ENCODE measurements at places on chromosomes 13 and 19.
A peak's percentile ranks its signal among the peaks of the same experiment; 100 is the strongest.

DNA sequence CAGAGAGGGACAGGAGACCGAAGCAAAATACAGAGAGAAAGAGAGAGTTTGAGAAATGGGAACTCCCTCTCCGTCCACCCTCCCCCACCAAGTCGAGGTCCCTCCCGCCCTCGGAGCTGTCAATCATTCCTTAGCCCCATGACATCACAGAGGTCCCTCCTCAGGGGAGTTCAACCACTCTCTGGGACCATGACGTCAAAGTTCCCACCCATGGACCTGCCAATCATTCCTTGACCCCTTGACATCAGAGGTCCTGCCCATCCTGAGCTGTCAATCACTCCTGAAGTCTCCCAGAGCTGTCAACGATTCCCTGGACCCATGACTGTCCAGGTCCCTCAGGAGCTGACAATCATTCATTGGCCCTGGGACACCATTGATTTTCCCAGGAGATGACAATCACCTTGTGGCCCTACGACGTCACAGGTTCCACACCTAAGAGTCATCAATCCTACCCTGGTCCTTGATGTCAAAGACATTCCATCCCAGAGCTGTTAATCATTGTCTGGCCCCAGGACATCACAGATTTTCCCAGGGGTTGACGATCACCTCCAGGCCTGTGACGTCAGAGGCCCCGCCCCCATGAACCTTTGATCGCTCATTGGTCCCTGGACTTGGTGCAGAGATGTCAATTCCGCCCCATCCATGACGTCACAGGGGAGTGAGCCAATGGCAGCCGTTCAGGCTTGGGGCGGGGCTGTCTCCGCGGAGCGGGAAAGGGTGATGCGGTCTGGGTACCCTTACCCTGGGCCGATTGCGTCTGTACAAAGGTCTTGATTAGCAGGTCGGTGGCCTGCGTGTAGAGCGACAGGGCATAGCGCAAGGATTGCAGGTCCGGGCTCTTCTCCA lies 61.7 kb downstream of the COLGALT1 start:
- no peak for DNase-seq

DNA sequence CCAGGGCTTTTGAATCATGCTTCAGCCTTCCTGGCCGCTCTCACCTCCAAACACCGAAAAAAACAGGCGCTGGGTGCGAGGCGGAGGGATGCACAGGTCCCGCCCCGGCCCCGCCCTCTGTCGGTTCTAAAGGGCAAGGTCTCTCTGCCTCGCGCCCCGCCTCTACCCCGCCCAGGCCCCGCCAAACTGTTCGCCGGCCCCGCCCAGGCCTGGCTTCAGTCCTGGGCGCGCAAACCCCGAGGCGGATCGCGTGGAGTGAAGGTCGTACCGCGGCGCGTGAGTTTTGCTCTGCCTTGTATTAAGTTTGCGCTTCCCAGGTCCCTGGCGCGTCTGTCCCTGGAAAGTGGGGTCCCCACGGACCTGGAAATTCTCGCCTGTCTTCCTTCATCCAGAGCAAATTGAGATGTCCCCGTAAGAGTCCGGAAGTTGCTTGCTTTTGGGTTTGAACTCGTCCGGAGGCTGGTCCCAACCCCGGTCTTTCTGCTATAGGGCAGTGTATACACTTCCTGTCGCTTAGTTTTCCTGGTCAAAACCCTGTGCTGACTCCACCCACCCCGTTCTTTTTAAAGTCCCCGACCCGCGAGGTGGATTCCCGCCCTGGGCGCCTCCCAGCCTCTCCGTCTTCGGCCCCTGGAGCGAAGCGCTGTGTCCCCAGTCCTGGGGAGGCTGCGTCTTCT lies 8.4 kb downstream of the ZNF808 start:
- DNase-seq, result peak; percentile 94

- no peak for DNase-seq
Measured at GRCh38 chr13:35165205-35165604, 223.1 kb downstream of the NBEA start.

DNA sequence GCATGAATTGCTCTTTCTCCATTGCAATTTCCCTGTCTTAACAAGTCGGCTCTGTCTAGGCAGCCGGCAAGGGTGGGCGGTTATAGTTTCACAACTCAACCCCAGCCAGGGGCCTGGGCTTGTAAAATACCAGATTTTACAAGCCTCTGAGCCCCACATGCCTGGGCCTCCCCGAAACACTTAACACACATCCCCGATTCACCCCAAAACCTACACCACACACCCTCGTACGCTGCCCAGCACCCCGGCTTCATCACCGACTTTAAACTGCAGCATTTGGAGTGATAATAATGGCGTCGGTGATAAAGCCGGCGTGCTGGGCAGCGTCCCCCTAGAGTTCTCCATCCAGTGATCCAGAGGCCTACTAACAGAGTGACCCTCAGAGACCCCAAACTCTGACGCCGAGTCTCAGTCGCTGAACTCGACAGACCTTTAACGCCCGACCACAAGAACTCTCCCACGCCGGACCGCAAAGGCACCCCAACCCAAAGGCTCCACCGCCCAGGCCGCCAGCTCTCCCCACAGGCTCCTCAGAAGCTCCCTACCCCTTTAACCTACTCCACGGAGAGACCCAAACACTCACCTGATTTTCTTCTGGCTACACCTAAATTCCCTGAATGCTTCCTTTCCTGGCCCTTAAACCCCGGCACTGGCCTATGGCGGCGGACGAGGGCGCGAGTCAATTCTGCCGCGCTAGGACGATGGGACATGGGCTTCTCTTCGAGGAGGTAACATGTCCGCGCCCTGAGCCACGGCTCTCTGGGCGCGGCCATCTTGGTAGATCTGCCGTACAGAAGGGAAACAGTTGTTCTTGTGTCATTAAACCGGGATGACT lies at the start of gene ZNF649:
ZNF649 (minus strand) TSS at position 687 of the 835 bp plus-strand sequence. CDS start 4,910 bp downstream, outside the sequence.
- DNase-seq, result peak; percentile 63

DNA sequence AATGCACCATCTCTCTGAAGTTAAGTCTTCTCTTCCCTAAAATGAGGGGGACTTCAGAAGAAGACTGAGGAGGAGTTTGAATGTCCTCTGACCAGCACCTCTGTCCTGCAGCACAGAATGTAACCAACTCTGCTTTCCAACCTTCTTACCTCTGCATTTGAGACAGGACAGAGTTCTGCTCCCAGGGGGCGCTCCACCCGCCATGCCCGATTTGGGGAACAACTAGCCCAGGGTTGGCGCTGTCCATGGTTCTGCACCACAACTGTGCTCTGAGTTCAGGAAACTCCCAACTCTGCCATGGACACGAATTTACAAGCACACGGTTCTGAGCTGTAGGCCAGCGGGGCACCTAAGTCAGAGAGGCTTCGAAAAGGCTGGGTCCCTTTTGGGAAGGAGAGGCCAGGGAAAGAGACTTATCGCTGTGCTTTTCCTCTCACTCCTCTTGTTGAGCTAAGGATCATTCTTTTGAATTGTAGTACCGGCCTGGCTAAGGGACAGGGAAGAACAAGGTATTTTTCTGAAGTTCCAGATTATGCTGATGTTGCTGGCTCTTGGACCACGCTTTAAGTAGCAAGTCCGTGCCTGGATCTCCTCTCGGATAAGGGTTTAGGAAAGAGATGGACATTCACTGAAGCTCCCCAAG lies 22.2 kb downstream of the SIGLEC5 start:
- peak; percentile 70 for DNase-seq

DNA sequence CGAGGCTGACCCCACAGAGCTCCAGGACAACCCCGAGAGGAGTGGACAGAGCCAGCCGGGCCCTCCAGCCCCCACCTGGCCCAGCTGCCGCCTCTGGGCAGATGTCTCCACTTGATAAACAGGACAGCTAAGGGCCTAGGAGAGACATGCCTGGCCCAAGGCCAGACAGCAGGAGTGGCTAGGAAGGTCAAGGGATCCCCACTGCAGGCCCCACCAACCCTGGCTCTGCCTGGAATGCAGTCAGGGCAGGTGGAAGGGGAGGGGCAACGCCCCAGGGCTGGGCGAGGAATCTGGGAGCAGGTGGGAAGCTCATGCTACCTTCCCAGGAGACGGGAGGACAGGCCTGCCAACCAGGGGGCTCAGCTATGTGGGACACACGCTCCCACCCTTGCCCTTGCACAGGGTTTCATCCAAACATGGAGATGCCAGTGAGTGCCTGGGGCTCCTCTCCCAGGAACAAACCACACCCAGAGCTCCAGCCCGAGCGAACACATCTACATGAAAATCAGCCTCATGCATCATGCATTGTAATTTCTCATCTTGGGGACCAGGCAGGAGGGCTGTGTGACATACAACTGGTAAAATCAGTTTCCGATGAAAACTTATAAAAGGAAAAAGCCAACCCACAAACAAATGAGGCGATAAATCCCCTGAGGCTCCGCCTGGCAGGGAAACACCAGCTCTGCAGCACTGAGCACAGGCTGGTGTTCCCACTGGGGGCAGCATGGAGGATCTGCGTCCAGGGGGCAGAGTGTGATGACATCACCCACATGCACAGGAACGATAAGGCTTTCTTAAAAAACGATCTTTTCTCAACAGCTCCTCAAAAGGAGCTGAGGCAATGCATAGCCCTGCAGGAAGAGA lies 25.0 kb downstream of the SH3GL1 start:
- no peak for DNase-seq

- no peak for DNase-seq
Measured at GRCh38 chr13:79447741-79448140, 33.2 kb upstream of the NDFIP2 start.

GRCh38 chr13:112730157-112730671 lies 40.4 kb downstream of the ATP11A start:
- no peak for DNase-seq

DNA sequence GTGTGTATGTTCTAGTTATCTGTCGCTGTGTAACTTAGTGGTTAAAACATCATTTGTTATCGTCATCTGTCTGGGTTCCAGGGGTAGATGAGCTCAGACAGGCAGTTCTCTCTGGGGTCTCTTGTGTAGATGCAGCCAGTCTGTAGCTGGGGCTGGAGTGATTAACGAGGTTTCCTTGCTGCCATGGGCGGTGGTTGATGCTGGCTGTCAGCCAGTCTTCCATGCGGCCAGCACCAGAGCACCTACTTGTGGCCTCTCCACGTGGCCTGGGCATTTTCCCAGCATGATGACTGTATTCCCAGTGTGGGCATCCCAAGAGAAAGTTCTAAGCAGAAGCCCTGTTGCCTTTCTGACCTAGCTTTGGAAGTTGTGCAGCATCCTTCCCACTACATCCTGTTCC lies 10.7 kb downstream of the ERCC5 start:
- DNase-seq, result no peak

GRCh38 chr19:52640916-52641315 lies 2.8 kb upstream of the ZNF83 start:
- no peak for DNase-seq

- DNase-seq, result peak; percentile 62
Measured at GRCh38 chr13:30739761-30740642, 4.7 kb downstream of the ALOX5AP start.

GRCh38 chr19:41957161-41957837 lies 1.8 kb downstream of the RABAC1 start:
- no peak for DNase-seq

- no peak for DNase-seq
Measured at GRCh38 chr19:19871932-19872331, 6.2 kb downstream of the ZNF253 start.

- no peak for DNase-seq
Measured at GRCh38 chr13:98110749-98111148, 32.1 kb upstream of the FARP1 start.

- no peak for DNase-seq
Measured at GRCh38 chr19:18697680-18698079, 14.2 kb downstream of the CRTC1 start.

DNA sequence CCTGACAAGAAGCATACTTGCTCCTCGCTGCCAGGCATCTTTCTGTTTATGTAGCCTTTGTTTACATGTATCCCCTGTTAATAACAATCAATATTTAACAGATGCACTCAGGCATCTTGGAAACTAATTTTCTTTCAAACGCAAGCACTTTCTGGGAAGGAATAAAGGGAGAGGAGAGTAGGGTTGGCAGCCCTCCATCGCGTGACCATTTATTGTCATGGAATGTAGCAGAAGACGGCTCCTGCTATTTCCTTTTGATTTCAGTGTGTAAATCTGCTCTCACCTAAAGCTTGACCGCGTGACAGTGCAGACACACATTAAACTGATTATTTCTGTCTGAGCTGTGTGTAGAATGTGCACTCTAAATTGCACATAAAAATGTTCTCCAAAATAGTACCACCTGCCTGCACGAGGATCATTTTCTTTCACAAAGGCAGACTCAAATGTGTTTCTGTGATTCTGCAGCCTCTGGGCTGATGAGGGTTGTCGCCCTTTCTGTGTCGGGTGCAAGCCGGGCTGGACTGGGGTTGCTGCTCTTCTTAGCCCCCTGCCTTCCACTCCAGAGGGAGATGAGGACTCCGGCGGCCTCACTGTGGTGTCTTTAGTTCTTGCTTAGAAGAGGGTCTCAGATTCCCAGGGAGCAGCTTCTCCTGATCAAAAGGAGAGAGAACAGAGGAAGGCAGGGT lies 223.5 kb upstream of the MAB21L1 start:
- no peak for DNase-seq

GRCh38 chr13:44447783-44448321 lies 74.2 kb downstream of the SERP2 start:
- no peak for DNase-seq

DNA sequence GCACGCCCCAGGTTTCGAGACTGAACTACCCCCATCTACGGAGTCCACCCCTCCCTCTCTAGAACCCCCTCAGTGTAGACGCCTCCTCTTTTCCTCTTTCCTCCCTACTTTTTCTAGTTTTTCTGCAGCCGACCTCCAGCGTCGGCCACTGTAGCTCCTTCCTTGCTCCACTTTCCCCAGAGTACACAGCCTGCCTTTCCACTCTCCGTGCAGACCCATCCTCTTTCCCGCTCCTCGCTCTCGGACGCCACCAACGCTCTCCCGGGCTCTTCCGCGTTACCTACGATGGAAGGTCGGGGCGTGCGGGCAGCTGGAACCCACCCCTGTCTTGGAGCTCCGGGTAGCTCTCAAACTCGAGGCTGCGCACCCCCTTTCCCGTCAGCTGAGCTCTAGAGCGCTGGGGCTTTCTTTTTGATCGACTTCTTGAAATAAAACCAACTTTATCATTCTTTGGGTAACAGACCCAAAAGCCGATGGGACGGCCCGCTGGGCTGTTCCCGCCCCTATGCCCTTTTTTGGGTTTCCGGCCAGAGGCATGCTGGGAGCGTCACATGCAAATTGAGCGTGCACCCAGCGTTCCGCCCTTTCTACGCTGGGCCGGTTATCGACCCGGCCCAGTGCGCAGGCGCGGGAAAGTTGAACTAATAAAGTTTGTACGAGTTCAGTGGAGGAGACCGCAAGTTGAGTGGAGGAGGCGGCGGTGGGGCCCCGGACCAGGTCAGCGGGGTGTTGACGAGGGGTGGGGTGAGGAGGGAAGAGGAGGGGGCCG lies at the start of the genes BCL2L12 and IRF3:
BCL2L12 (plus strand) TSS at position 583 of the 769 bp plus-strand sequence. CDS start 760 bp downstream, outside the sequence.
IRF3 (minus strand) TSS at position 507 of the 769 bp plus-strand sequence. CDS start 1,019 bp downstream, outside the sequence.
- peak; percentile 99 for DNase-seq

DNA sequence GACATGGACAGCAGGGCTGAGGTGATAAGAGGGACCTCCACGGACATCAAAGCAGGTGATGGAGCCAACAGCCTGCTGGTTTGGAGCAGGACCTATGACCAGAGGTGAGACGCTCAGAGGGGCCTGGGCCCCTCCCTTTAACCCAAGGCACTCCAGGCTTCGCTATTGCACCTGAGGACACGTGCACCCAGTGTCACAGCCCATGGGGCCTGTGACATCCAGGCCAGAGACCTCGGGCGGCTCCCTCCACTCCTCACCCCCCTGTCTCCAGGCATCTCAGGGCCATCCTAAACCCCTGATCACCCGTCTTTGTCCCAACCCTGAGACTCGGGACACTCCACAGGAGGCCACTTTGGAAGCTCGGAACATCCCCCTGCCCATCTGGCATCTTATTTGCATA lies 12.9 kb downstream of the ADGRE5 start:
- DNase-seq, result no peak

- no peak for DNase-seq
Measured at GRCh38 chr13:90455823-90456222, 891.7 kb upstream of the MIR17HG start.

- no peak for DNase-seq
Measured at GRCh38 chr19:1327125-1327524, 41.5 kb downstream of the EFNA2 start.

- DNase-seq, result no peak
Measured at GRCh38 chr13:50292081-50292480, 276.8 kb downstream of the KCNRG start.

Measured in stimulated activated CD4-positive, alpha-beta T cell treated with anti-CD3 and anti-CD28 coated beads, TNF-alpha, amount 100 ng/mL, for 24 hours (primary cell).